CD4-positive, alpha-beta T cell treated with Interleukin-17A for 1 hour (primary cell): ENCODE measurements at places on chromosomes 12 and 14.

GRCh38 chr12:102675672-102676071 is 195.3 kb upstream of the IGF1 start:
- DNase-seq = no peak

GRCh38 chr14:95104911-95105310 is 52.4 kb downstream of the DICER1 start:
- no peak for DNase-seq

DNA sequence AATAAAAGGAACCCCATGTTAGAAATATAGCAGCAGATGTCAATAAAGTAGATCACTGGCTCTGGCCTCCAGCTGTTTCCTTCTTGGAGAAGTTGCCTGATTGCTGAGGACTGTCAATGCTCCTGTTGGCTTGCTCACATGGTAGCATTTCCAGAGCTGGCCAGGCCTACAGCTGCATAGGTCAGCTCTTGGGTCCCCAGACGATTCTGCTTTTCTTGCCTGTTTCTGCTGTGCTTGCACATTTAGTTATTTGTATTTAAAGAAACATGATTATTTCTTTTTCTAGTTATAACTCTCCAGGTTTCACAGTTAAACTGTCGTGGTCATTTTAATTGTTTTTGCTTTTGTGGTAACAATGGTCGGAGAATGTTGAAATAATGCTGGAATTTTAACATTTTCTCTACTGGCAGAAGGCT is 7.2 kb downstream of the NAV3 start:
- DNase-seq = no peak

GRCh38 chr12:29208936-29209701 is 60.0 kb downstream of the FAR2 start:
- no peak for DNase-seq

- DNase-seq = no peak
Measured at GRCh38 chr12:7091171-7091570, 1.1 kb downstream of the C1R start.

DNA sequence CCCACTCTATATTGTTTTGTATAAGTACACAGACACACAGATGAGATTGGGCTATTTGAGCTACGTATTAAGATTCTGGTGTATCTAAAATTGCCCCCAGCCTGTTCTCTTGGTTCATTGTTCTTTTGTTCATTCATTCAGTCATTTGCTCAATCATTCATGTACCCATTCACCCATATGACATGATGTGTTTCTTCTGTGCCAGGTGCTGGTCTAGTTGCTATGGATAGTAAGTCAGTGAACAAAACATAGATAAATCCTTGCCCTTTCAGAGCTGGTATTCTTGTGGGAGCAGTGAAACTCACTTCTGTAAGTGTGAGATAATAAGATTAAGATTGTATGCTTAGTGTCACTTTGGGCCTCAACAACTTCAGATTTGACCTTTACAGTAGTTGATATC is 191.3 kb downstream of the TMTC2 start:
- DNase-seq = no peak

DNA sequence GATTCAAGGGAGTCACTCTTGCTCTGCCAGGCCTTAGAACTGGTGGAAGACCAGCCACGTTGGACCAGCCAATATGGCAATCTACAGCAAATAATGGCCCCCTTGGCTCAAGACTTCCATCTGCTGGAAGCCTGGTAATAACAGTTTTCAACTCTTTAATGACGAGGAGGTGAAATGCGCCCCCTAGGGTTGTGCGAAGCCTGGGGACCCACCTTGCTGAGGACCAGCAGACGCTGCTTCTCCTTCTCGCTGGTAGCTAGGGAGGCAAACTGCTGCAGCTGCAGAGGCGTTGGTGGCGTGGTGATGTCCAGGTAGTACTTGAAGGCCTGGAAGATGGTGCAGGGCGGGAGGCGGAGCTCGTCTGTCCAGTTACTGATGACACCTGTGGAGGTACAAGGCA is 41.5 kb upstream of the FBXO21 start:
- DNase-seq = no peak

DNA sequence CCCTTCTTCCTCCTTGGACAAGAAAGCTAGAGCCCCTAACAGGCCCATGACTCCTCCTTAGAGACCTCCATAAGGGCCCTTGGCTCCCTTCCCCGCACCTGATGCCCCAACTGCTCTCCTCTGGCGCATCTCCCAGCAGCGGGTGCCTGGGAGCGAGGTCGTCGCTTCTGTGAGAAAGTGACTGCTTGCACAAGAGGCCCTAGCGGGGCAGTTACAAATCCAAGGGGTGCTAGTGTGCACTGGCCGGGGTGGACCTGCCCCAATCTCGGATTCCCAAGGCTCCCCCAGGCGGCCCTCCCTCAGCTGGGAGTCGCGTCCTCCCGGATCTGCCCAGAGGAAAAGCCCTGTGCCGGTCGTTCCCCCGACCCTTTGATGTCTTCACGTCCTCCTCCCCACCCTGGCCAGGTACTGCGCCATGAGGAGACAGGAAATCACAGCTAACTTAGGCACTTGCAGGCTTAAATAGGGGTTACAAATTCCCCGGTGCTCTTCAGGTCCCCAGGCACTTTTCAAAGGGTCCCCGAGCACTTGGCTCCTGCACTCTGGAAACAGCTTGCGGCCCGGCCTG is 2.8 kb downstream of the NKX2-8 start:
- no peak for DNase-seq

DNA sequence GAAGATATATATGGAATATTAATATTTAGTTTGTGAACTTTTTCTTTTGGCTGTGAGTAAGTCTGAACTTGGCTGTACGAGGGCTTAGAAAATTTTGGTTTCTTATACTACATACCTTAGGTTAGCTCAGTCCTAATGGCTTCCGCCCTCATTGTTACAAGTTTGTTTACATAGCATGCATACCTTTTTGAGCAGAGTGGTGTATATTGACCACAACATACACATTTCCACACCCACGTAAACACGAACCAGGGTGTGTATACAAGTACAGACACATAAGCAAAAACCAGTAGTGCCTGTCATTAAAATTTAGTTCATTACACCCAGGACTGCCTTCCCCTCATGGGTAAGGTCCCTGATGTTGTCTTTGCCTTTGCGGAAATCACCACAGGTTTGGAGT is 230.2 kb upstream of the RGS6 start:
- DNase-seq = no peak

DNA sequence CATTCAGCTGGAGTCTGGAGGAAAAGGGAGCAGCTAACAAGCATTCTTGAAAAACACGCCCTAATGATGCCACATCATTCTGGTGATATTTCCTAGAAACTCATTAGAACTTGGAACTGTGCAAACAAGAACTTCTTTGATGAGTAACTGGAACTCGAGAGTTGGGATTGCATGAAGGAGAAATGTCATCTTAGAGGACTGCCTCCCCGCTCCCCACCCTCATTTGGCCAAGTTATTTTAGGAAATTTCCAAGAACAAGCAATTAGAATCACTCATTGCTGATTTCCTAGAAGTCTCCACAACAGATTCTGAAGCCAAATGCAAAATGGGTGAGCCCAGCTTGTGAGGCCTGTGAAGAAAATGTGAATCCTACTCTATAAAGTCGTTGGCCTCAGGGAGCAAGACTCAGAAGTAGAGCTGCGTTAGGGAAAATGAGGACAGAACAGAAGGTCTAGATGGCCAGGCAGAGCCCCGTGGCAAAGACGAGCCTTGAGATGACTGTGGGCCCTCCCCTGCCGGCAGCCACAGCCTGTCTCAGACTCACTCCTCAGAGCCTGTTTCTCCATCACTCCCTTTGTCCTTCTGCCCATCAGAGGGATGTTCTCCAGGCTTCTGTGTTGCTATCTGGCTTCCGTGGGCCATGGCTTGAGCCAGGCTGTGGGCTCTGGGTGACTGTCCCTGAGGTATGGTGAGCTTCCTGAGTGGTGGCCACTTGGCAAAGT is 38.4 kb downstream of the RTL1 start:
- DNase-seq = no peak

- DNase-seq = no peak
Measured at GRCh38 chr14:35222324-35222723, 69.9 kb upstream of the PSMA6 start.
